Activated CD8-positive, alpha-beta memory T cell treated with anti-CD3 and anti-CD28 coated beads for 1 hour (primary cell): ENCODE measurements at places on chromosomes 12 and 14.

DNA sequence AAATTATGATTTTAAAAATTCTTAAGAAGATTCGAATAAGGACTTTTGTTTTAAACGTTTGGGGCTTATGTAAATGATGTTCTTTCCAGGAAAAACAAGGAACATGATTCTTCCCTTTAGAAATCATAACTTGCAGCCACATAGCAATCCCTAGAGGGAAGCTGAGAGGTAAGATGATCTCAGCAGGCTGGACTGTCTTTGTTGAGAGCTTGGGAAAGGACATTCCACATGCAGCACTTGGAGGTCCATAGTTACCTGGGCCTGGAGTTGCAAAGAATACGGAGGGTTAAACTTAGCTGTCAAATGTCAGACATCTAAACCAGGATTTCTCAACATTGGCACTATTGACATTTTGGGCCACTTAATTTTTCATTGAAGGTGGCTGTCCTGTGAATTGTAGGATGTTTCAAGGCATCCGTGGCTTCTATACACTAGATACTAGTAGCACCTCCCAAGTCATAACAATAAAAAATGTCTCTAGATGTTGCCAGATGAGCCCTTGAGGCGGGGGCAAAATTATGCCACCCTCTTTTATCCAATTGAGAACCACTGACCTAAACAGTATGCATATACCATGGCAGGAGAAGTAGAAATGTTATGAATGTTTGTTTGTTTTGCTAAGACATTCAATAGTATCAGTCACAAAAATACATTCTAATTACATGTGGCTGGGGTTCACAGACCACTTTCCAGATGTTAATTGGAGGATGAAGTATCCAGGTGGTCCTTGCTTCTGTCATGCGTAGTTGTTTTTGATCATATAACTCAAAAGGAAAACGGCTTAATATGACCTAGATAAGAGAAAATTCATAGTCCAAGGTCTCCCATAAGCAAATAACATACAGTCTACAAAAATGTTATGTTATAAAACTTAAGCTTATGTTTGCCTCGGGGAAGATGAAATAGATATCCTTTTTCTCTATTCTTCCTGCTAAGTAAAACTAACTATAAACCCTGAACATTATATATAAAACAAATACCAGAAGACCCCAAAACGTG lies 30.5 kb downstream of the TTC6 start:
- no peak for DNase-seq

DNA sequence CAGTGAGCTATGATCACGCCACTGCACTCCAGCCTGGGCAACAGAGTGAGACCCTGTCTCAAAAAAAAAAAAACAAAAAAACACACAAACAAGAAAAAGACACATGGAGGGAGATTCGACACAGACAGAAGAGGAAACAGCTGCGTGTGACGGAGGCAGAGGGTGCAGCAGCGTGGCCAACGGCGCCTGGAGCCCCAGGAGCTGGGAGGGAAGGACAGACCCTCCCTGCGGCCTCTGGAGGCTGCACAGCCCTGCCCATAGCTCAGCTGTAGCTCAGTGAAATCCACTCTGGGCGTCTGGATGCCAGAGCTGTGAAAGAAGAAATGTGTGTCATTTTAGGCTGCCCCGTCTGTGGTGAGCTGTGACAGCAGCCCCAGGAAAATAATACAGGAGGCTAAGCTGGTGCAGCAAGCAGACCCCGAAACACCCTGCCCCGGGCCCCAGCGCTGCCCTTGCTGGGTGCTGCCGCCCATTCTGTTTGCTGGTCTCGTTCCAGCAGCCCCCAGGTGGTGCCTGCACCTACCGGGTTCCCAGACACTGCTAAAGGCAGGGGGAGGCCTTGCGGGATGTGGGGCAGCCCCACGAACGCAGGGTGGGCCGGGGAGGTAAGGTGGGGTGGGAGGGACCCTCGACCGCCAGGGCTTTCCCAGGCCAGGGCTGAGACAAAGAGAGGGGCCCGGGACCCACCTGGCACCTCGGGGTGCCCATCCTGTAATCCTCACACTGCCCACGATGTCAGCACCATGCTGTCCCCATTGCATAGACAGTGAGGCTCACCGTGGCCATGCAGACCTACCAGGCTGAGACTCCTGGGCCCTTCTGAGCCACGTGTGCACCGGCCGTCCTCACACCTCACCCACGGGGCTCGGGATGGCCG lies 21.2 kb downstream of the GALNT9 start:
- DNase-seq: no peak

DNA sequence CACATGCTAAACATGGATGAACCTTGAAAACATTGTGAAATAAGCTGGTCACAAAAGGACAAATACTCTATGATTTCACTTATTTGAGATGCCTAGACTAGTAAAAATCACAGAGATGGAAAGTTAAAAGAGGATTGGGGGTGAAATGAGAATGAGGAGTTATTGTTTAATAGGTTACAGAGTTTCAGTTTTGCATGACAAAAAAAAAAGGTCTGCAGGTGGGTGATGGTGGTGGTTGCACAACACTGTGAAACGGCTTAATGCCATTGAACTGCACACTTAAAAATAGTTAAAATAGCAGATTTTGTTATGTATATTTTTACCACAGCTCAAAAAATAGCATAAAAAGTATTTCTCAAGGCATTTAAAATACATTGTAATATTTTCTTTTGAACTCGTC lies 151.9 kb upstream of the NRXN3 start:
- no peak for DNase-seq

- no peak for DNase-seq
These were observed 79.0 kb downstream of the SUDS3 start for GRCh38 chr12:118455327-118455726.

DNA sequence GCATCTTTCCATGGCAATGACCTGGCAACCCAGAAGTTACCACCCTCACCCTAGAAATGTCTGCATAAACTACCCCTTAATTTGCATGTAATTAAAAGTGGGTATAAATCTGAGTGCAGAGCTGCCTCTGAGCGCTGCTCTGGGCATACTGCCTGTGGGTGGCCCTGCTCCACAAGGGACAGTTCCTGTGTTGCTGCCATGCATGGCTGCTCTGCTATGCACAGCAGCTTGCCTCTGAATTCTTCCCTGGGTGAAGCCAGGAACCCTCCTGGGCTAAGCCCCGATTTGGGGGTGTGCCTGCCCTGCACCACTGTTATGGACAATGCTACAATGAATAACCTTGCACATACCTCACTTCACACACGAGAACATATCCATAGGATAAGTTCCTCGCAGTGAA lies 35.7 kb upstream of the GPR132 start:
- DNase-seq: no peak

DNA sequence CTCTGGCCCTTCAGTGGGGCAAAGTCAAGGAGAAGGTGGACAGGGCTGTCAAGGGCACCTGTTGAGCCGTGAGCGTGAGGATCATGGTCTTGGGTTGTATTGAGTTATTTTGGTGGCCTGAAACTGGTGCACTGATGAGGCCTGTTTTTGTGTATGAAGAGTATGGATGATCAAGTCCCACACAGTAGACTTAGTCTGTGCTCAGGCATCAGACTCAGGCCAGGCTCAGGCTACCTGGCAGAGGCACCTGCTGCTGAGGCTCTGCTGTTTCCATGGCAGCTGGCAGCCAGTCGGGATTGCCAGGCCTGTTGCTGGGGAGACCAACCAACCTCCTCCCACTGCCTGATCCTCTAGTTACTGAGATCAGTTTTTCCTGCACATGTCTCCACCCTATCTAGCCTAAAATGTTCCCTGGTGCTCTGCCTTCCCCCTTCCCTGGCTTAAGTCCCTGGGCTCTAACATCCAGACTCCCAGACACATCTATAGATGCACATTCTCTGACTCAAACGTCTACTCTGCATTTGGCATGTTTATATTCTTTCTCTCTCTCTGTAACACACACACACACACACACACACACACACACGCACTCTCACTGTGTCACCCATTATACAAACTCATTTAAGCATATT lies 5.1 kb downstream of the JPH4 start:
- DNase-seq: no peak
